Fibroblast of the aortic adventitia (primary cell): ENCODE measurements at places on chromosomes 4 and X.

DNA sequence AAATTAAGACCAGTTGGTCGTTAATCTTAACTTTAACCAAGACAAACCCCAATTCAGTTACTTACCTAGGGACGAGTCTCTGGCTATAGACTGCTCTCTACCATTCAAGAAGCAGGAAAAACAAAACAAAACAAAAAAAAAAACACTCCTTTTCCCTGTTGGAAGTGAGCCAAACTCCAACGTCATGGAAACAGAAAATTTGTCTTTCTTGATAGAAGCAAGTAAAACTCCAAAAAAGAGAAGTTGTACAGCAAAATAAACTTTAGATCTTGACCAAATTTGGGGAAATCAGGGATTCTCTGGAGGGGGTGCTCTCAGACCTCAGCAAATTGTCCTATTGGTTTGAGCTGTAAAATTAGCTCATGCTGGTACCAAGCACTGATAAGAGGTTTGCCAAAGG, 3.7 kb downstream of the CNGA1 start:
- DNase-seq: peak; percentile 20

- no peak for DNase-seq
Measured at GRCh38 chrX:133992882-133993281, 7.5 kb upstream of the GPC3 start.

DNA sequence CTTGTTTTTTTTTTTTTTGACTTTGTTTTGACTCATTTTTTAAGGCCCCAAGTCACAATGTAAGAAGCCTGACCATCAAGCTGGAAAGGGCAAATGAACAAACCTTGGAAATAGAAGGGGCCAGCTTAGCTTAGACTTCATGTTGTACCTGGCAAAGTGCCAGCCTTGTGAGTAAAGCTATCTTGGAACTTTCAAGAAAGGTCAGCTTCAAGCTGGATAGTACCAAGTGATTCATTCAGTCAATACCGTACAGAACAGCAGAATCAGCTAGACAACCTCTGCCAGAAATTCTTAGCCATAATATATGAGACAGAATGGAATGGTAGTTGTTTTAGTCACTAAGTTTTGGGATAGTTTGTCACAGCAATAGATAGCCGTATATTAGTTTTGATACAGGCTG, 1492.2 kb upstream of the TENM3 start:
- DNase-seq: no peak

- no peak for DNase-seq
Measured at GRCh38 chrX:104864296-104864695, 298.3 kb downstream of the IL1RAPL2 start.

DNA sequence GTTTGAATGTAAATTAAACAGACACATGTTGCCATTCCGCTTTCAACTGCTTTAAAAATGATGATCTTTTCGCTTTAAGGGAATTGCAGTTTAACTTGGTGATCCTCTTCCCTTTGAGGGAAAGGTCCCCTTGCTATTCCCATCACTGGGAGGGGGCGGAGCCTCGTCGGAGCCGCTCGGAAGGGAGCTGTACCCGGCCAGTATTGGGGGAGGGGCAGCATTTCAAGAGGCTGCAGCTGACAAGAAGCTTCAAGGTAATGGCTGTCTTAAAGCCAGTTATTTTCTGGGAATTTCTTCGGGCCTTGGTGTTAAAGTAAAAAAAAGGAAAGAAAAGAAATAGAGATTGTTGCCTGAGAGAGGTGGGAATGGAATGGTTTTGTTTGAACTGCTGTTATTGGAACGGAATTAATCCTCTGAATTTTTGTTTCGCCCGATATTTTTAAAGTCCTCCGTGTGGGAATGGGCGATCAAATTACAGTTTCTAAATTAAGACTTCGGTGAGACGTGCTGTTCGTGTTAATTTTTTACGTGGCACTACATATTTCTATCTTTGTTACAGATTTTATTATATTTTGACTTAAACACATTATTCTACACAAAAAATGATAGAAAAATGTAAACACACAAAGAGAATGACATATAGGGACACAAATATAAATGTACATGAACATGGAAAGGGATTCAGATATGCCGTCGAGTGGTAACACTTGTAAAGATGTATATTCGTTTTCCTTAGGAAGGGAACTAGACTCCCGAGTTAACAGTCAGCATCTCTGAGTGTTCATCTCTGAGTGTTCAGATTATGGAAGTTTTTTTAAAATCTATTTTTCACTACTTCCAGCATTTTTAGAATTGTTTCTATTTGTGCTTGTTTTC, 9.2 kb downstream of the PWWP3B start:
- no peak for DNase-seq

GRCh38 chrX:19689170-19689779, 174.0 kb upstream of the MAP3K15 start:
- DNase-seq: no peak

DNA sequence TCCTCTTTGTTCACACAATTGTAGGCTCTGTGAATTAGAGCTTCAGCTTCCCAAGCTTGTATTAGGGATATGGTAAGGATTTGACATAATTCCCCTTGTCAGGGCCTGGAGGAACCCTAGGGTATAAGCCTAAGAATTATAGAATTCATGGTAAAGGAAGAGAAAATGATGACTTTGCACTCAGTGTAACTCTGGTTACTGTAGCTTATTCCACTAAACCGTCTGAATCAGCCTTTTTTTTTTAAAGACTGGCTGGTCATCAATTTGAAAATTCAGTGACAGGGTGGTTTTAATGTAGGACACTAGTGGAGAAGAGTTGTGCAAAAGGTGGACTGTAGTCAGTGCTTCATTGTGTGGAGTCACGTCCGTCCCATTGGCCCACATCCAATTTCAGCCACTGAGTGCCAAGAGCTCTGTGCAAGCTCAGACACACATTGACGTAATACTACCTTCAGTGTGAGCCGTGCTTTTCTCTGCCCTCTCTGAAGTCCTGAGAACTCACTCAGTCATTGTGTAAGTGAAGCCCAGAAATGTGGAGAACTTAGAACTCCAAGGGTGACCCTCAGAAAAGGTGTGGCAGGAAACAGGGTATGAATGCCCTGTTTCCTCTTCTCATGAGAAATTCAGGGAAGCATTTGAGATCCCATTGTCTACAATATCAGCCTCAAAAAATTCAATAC, 449.8 kb downstream of the C4orf33 start:
- peak; percentile 78 for DNase-seq

DNA sequence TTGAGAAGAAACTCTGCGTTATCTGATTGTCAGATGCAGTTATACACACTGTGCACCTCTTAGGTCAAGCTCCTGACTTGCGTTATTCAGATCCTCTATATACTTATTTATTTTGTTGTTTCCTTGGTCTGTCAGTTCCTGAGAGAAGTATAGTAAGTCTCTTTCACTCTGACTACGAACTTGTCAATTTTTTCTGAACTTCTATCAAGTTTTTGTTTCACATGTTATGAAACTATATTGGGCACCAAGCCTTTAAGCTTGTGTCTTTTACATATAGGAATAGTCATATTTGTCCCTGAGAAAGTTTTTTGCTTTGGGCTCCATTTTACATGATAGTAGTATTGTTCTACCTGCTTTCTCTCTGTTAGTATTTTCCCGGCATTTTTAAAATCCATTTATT, 31.7 kb downstream of the ZNF275 start:
- no peak for DNase-seq

DNA sequence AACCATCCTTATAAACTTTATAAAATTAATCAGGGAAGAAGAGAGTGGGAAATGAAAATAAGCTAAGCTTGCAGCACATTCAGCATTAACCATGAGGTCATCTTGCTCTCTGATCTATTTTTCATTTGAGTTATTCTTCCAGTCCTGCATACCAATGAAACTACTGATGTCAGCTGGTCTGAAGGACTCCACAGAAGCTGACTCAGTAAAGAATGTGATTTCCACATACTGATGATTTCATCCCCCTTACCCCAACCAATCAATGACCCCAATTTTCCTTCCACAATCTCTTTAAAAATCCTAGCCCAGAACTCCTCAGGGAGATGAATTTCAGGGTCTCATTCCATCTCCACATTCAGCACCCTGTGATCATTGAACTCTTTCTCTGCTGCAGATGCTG, 18.8 kb upstream of the DSPP start:
- DNase-seq: peak; percentile 86

DNA sequence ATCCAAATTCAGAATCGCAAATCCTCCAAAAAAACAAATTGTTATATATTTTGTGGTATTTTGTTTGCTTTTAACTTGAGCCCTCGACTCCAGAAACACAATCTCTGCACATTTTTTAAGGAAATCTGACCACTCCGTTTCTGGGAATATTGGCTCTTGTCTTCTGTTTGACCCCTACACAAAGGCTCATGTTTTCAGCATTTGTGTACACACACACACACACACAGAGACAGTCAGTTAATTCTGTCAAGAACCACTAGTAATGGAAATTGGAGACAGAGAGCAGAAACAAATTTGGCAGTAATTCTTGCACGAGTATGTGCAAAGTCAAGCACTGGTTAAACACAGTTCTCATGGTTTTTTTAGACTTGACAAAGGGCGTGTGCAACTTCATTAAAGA, 115.4 kb downstream of the AFAP1 start:
- DNase-seq: peak; percentile 76

- DNase-seq: no peak
Measured at GRCh38 chr4:80182237-80182866, 15.0 kb upstream of the PRDM8 start.

DNA sequence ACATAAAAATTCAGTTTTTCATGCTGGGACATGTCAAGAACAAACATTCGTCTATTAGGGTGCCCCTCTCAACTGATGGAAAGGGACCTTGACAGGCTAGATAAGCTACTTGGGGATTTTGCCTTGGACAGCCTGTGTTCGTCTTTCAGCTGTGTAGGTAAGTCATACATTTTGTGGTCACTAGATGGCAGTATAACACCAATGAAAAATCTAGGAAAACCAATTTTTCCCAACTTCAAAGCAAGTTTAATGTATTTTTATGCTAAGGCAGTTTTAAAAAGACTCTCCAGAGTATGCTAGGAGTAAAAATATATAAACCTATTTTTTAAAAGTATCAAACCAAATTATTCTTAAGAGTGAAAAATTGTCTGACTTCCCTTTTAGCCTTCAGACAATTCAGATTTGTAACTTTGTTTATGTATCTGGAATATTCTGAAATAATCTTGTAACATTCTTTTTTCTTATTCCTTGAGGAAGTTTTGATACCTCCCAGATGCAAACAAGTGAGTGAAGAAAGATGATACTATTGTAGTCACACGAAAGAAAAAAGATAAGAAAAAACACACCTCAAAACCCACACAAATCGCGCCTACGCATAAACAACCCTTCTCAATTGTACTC, 158.3 kb downstream of the CPE start:
- DNase-seq: peak; percentile 81

DNA sequence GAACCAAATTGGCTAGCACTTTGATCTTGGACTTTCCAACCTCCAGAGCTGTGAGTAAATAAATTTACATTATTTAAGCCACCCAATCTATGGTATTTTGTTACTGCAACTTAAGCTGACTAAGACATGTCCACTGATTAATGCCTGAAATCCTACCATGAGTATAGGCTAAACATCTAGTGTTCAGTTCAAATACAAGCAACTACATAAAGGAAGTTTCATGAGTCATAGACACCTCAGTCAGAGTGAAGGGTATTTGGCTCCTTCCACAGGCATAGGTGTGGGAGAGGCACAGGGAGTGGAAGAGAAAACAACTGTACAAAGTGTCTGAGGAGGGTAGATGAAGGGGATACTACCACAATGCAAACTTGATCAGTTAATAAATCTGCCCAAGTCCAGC, 35.5 kb upstream of the PCDH19 start:
- DNase-seq: no peak

DNA sequence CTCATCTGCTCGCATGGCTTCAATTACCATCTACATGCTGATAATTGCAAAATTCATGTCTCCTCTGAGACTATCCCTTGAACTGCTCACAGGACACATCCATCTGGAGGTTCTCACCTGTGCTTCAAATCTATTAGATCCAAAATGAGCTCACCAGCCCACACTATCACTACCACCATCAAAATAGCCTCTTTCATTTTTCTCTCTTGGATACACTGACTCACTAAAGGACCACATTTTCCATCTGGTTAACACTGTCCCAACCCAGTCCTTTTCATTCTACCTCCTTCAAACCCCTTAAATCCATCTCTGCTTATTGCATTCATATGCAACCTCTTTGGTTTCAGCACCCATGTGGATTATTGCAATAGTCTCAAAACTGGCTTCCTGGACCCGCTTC, 497.6 kb downstream of the MID1IP1 start:
- DNase-seq: no peak

GRCh38 chrX:8913655-8914409, 112.6 kb upstream of the FAM9A start:
- DNase-seq: peak; percentile 66

- no peak for DNase-seq
Measured at GRCh38 chrX:37371578-37371991, 22.4 kb downstream of the PRRG1 start.

DNA sequence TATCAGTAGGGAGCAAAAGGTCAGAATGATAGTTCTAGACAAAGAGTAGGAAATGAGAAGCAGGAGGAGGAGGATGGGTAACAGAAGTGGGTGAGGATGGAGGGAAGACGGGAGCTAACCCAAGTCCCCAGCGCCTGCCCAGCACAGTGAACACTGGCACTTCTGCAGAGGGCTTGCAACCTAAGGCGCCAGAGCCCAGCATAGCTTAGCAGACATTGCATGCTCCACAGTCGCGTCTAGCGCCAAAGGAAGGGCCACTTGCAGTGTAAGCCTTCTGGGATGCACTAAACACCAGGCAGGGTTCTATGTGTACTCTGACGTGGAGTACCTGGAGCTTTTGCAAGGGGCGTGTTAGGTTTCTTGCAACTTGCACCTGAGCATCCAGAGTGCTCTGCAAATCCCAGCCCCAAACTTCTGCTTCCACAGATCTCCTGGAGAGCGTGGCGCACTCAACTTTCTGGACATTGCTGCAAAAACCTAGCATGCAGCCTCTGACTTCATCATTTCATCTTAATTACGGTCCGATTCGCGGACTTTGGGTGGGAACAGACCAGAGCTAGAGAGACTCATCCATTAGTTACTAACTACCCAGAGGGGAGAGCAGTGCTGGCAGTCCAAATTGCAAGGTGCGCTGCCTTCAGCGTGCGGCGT, 46.5 kb upstream of the NKAP start:
- DNase-seq: no peak

GRCh38 chr4:76251441-76252270, at the start of gene FAM47E:
TSS of gene FAM47E (plus strand) at chr4:76251721. CDS start at chr4:76251747, 26 bp downstream.
- DNase-seq: no peak

DNA sequence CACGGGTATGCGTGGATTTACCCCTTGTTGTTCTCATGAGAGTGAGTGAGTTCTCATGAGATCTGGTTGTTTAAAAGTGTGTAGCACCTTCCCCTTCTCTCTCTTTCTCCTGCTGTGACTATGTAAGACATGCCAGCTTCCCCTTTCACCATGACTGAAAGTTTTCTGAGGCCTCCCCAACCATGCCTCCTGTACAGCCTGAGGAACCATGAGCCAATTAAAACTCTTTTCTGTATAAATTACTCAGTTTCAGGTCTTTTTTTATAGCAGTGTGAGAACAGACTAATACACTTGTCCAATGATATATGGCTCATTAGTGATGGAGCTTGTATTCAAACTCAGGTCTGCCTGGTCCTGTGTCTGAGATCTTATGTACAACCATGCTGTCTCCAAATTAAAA, 28.5 kb upstream of the RTL3 start:
- DNase-seq: no peak
